ENCODE measurements at places on chromosomes 11 and 22.

DNA sequence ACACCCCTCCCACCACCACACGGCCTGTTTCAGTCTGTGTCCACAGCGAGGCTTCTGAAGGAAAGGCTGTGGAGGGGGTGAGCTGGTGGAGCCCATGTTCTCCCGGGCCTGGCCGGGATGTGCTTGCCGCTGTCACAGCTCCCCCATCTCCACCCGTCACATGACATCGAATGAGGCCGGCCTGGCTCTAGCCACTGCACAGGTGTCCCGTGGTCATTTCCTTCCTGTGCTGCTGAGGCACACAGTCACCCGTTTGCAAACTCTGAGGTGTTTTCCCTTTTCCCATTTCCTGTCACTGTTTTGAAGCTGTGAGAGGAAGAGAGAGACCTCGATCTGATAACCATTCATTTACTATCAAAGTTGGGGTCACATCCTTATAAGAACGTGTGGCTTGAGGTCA lies 55.7 kb upstream of the CLDN5 start:
- DNase-seq = no peak

DNA sequence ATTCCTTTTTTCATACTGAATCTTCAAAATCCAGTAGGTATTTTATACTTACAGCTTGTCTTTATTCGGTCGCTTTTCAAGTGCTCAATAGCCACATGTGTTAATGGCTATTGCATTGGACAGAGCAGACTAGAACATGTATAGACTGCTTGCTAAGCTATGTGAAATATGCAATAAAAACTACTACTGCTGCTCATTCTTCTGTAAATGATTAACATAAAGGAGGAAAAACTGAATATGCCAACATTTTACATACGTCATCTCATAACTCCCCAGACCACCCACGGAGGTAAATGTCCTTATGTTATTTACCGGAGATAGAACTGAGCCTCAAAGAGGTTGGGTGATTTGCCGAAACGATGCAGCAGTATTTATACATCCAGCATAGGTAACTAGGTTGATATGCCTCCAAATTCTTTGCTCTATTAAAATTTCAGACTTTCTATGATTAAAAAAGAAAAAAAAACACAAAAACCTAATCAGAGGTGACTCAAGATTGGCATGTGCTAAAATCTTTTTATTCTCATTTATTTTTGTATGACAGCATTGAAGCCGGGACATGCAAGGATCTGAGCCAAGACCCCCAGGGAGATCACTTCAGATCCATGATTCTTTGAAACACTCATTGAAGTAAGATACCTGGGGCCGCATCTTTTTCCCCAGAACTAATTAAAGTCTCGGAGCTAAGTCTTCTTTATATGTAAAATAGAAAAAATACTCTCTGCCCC lies 78.5 kb upstream of the OR5AK2 start:
- DNase-seq = no peak

GRCh38 chr11:74540270-74540669 lies 46.7 kb upstream of the LIPT2 start:
- DNase-seq = no peak

GRCh38 chr11:123822599-123822998 lies 16.4 kb upstream of the OR6M1 start:
- DNase-seq = no peak

GRCh38 chr22:26770624-26771023 lies 113.2 kb downstream of the MIAT start:
- no peak for DNase-seq

DNA sequence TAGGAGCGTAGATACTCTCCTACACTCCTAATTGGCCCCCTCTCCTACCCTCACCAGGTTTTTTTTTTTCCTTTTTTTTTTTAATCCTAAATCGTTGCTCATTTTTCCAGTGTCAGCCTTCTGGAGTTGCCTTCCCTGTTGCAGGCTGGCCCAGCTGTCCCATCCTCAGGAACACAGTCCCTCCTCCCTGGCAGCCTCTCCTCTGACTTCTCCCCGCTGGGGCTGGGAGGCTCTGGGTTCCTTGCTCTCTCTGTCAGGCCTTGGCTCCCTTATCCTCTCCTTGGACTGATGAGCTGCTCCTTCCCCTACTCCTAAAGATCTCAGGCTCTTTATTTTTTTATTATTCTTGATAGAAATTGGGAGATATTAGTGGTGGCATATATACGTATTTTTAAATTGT lies 62.2 kb downstream of the PKNOX2 start:
- no peak for DNase-seq

GRCh38 chr11:91921974-91922373 lies 302.6 kb upstream of the FAT3 start:
- DNase-seq = no peak

DNA sequence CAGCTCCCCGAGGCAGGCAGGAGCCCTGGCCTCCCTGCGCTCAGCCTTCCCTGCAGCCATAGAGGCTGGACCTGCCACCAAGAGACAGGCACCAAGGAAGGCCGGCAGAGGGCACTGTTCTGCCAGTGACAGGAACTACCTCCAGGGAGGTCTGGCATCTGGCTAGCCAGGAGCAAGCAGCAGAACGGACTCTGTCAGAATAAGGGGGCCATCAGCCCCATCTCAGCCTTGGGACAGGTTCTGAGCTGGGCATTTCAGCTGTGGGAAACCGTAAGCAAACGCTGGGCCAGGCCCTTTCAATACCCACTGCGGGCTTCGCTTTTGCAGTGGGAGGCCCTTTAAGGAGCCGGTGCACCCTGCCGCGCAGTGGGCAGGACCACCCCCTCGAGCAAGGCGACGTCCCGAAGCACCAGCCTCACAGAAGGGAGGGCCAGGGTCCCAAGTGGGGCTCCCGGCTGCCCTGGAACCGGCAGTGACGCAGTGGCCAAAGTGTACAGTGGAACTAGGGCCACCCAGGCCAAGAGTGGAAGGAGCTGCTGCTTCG lies 18.2 kb downstream of the IFT27 start:
- peak; percentile 71 for DNase-seq

DNA sequence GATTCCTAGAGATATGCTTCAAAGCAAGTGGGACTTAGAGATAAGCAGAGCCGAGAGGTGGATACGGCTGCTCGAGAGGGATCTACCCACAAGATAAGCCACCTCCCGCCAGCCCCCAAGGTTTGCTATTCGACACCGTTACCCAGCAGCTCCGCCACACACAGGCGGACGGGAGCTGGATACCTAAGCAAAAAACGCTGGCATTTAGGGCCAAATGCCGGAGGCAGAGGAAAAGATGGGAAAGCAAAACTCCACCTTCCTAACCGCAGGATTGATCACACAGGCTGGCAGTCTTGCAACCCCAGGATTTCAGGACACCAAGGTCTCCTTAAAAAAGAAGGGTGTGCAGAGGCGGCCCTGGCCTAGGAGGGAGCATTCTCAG lies 709 bp downstream of the FTH1 start:
- no peak for DNase-seq

- DNase-seq = no peak
Measured at GRCh38 chr22:49850021-49850911, 3.4 kb upstream of the ZBED4 start.

DNA sequence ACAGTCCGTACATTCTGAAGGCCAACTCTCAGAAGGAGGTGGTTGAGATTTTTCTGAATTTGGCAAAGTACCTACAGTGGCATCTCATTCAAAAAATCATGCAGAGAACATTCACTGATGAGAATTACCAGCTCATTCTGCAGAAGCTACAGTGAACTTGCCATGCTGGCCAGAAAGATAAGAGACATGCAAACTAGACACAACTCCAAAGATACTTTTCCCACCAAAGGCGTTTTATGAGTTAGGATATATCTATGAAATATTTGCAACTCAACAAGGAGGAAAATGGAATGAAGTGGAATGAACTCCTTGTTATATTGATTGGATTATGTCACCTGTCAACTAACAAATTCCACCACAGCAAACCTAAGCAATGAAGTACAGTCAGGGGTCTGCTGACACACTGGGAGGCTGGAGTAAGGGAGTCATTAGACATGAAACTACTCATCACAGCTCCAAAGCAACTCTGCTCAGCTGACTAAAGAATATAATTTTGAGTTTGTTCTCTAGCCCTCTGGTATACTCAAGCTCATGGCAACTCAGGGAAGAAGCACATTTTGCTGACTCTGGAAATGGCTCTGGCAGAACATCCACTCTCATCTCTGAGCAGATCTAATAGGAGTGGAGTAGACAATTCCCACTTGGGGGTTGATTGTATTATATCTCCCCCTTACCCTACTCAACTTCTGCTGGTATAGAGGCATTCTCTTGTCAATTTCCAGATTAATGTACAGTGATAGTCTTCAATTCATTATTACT lies 22.9 kb downstream of the MAML2 start:
- DNase-seq = no peak

GRCh38 chr11:57804466-57804865 lies 42.9 kb downstream of the CTNND1 start:
- DNase-seq = no peak

DNA sequence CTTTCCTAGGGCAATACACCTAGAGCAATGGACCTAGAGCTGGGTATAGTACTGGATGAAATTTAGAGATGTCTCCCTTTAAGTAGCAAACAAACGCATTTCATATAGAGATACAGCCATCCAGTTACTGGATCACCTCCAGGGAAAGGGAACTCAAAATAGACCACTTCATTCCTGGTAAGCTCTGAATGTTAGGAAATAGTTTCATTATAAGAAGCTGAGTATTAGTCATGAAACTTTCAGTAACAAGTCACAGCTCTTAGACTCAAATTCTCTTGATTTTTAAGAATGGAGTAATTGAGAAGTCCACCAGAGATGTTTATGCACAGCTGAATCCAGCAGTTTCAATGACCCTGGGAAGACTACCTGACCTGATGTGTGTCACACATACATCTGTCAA lies 221.9 kb downstream of the FAM76B start:
- DNase-seq = no peak

DNA sequence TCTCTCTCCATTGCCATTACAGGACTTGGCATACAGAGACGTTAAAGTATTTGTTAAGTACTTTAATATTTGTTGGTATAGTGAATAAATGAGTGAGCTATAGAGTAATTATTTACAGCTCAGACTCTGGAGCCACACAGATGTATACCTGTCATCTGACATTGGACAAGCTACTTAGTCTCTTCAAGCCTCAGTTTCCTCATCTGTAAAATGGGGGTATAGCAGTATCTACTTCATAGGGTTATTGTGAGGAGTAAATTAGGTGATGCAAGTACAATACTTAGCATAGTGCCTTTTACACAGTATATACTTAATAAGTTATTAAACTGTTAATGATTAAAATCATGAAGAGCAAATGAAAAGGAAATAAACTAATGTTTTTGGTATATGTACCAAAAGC lies 203.2 kb downstream of the NAV2 start:
- DNase-seq = no peak
